Fibroblast of skin of back (primary cell): ENCODE measurements at places on chromosomes 3 and 15.

DNA sequence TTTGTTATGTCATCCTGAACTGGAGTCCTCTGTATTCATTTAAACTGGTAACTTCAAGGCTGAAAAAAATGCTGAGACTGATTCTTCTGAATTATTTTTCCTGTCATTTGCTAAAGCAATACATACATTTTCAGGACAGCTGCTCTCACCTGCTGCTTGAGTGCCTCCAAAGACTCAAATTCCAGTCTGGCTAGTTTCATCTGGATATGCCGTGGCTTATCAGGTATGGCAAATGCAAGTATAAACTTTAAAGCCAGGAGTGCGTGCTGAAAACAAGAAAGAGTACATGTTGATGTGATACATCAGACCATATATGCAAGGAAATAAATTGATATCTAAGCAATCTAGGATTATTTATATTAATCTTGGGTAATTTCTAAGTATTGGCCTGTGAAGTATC, 146.1 kb downstream of the SNRK start:
- DNase-seq, result no peak

DNA sequence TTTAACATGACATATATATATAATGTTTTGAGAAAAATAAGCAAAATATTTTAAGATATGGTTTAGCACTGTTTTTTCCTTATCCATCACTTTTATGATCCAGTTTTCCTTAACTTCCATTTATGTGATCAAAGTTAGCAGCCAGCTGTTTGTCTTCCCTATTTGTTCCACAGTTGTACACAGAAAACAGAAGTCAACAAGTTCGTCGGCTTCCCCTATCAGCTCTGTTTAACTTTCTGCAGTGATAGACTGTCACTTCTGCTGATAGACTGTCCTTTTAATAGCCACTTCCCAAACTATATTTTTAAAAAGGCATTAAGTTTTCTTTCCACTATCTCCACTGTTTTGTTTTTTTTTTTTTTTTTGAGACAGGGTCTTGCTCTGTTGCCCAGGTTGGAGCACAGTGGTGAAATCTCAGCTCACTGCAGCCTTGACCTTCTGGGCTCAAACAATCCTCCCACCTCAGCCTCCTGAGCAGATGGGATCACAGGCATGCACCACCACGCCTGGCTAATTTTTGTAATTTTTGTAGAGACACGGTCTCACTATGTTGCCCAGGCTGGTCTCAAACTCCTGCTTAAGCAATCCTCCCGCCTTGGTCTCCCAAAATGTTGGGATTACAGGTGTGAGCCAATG, 7.2 kb downstream of the FSD2 start:
- no peak for DNase-seq

- peak; percentile 39 for DNase-seq
Observed at GRCh38 chr3:11641316-11641682, 2.4 kb downstream of the VGLL4 start.

DNA sequence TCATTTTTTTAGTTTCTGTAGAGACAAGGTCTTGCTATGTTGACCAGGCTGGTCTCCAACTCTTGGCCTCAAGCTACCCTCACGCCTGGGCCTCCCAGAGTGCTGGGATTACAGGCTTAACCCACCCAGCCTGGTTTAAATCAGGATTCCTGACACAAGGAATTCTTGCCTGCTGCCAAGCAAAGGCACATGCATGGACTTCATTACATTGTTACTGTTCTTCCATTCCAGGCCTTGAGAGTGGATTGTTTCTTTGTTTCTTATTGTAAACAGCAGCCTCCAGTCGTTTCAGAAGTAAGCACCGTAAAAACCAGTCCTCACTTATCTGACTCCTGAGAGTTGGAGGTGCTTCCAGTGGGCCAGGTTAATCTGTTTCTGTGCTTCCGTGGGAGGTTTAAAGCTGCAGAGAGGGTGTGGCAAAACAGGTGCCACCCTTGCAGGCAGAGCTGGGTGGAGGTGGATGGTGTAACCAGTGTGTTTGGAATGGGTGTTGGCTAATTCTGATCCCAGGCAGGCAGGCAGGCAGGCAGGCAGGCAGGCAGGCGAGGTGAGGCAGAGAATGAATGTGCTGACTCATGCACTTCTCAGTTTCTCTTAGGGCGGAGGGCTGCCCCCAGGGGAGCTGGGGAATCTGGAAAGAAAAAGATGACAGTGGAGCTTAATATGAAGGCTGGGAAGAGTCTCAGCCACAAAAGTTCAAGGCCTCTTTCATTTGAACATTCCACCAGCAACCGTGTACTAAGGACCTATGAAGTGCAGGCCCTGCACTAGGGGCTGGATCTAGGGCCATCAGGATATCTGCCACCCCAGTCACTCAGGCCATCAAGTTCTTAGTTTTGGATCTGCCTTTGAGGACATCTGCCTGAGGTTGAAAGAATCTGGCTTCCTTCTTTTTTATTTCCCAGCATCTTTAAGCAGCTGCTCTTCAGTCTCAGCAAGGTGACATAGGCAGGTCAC, 37.0 kb upstream of the CDCP1 start:
- DNase-seq, result peak; percentile 82

DNA sequence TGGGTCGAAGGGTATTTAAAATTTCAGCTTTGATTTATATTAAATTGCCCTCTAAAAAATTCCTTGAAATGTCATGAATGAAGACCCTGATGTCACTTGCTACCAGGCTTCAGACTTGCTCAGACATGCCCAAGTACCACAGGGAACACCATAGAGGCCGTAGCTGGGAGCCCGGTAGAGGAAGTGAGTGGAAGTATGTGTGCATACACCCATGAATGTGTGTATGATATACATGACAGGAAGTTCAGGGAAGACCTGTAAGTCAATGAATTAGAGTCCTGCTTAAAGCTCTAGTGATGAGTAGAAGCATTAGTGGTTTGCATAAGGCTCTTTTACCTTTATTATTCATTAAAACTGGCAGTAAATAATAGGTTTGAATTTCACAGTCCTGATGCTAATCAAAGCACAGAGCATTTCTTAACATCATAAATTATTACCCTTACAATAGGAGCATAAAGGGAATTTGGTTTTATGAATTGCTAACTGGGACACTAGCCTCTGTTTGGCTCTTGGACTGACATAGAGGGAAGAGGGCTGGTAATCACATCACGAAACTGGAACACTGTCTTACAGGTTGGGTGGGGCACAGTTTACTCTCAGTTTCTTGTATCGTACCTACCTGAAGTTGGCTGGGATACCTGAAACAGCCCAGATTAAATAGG, 144.4 kb downstream of the CHST2 start:
- no peak for DNase-seq

DNA sequence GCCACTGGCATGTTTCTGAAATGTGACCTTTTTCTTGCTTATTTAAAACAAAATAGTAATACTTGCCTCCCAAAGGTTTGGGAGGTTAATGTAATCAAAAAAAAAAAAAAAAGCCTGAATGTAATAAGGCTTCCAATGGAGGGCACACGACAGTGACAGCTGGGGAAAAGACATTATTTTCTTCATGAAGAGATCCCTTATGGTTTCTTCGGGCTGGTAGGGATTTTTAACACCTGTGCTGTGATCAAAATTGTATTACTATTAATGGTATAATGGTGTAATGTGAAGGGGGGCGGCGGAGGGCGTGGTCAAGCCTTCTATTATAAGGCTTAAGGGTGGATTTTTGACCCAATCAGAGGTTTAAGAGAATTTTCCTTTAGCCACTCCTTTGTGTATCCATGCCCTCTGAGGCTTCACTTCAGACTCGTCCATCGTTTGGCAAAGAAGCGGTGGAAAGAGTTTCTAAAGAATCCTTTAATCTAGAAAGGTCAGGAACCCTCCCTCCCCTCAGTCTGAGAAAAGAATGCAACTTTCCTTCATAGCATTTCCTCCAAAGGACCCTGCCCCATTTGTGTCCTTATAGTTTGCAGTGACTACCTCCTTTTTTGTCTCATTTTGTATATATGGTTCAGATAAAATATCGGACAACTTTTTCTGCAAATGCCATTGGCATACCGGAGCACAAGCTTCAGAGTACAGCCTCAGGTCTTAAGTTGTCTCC, 89.5 kb upstream of the CHD2 start:
- peak; percentile 78 for DNase-seq

- peak; percentile 29 for DNase-seq
Observed at GRCh38 chr3:184562878-184563560, 1.4 kb downstream of the EPHB3 start.
